Umbilical cord (tissue), 2 donors: ENCODE measurements at places on chromosomes 1 and 21. TPM values are rescaled to one million over a fixed set of nuclear protein-coding genes. Genes with fewer than 3 reads are reported as not detected.

RGSL1 gene
- total RNA-seq = 1.7 TPM

GRCh38 chr1:48026275-48026674, 29.1 kb upstream of the TRABD2B start:
- DNase-seq = no peak

DNA sequence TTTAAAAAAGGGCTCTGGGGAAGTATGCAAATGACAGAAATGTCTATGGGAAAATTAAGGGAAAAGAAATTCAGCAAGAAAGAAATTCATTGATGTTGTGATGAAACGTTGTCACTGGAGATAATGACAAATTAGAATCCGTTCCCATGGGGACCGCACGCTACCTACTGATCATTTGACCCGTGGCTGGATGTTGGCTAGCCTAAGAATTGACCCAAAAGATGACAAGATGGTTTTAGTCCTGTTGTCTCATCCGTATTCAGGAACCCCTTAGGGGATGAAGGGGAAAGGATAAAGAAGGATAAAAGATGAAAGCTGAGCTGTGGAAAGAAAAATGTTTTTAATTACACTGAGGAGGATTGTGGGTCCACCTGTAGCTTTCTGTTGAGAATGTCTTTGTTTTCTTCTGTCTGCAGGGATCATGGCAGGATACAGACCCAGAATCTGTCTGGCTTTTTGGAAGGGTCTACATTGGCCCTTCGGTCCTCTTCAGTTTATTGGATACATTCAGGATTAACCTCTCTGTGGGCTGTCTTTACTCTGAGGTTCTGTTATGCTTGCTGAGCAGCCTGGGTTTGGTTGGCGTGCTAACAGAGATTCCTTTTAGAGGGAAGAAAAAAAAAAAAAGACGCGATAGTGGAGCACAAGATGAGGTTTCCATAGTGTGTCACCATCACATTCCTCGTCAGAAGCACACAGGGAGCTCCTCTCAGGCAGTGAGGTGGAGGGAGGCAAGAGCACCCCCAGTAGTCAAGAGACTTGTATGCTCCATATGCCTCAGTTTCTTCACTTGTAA, 106.2 kb downstream of the CACHD1 start:
- DNase-seq = no peak

DNA sequence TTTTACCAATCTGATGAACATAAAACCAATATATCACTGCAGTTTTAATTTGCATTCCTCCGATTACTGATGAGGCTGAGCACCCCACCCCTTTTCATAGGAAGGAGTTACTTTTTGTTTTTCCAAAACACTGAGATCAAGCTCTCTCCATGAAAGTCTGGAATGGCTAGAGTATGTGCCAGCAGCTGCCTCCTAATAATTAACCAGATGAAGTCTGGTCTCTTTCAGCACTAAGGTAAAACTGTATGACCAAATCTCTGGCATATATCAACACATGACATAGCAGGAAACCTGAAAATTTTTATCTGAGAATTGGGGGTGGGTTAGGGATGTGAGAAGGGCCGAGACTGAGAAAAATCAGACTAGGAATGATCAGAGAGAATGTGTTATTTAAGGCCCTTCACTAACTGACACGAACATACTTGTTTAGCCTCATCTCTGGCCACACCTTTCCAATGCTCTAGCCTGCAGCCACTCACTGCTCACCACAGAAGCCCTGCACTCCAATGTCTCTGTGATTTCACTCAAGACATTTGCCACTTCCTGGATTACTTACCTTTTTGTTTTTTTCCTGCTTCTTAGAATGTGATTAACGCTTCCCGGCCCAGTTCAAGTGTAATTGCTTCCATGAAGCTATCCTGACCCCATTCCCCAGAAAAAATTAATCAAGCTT, 34.7 kb downstream of the WASF2 start:
- DNase-seq = peak; percentile 70

- no peak for DNase-seq
These were observed 87.1 kb downstream of the NDUFS5 start for GRCh38 chr1:39113109-39113743.

- DNase-seq = no peak
These were observed 56.9 kb downstream of the SLC45A1 start for GRCh38 chr1:8374812-8375211.

DNA sequence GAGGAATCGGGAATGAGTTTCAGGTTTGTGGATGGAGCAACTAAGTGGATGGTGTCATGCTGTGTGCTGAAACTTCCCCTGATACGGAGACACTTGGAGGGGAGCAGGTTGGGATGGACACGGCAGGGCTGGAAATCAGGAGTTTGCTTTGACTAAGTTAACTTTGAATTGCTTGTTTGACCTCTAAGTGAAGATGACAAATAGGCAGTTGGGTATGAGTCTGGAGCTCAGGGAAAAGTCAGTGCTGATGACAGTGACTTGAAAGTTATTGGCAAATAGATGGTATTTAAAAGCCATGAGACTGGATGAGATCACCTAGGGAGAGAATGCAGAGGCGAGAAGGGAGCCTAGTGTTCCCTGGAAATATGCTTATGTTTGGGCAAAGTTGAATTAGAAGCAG, 12.8 kb upstream of the ZSCAN20 start:
- no peak for DNase-seq

DNA sequence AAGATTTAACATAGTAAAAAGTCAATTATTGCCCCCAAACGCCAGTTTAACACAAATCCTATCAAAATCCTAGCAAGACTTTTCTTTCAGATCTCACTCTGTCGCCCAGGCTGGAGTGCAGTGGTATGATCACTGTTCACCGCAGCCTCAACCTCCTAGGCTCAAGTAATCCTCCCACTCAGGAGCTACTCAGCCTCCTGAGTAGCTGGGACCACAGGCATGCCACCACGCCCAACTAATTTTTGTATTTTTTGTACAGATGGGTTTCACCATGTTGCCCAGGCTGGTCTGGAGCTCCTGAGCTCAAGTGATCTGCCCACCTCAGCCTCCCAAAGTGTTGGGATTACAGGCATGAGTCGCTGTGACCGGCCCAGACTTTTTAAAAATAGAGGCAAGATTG, 4.8 kb downstream of the SNIP1 start:
- no peak for DNase-seq

OR2M3 gene
- 1.2 TPM for total RNA-seq
